ENCODE measurements at places on chromosomes 3 and 15. TPM values are rescaled to one million over a fixed set of nuclear protein-coding genes. Genes with fewer than 3 reads are reported as not detected.
A peak's percentile ranks its signal among the peaks of the same experiment; 100 is the strongest.

Gene SLC28A1
- total RNA-seq: not detected

- DNase-seq: peak; percentile 72
These were observed 187.1 kb downstream of the PDE8A start for GRCh38 chr15:85168642-85169173.

DNA sequence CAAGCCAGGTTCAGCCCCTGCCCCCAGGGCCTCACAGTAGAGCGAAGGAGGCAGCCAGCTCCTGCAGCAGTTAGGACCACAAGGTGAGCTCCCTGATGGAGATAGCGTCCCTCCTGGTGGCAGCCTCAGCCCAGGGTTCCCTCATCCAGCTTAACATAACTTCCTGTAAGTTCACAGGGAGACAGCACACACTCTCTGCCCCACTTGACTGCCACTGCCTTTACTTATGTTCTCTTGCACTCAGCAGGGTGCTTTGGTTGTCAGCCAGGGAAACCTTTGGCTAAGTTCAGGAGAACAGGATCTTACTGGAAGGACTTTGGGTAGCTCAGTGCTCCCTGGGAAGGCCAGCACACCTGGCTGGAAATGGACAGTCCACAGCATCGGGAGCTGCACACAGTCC lies 10.9 kb downstream of the KBTBD13 start:
- DNase-seq: no peak

DNA sequence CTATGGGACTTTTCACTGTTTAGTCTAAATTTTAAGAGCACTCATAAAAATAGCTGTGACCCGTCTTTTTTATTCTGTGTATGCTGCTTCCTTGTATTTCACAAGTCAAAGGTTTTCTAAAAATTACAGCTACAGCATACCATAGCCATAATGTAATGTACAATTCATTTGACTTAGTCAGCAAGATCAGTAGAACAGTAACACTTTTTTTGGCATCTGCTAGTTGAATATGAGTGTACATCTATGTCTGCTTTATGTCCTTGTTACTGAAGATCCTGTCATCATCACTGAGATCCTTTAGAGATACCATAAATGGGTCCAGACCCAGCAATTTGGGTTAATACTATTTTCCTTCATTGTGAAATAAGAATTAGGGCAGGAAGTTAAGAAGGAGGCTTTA lies 42.2 kb downstream of the CMSS1 start:
- peak; percentile 20 for DNase-seq

GRCh38 chr15:89021224-89021623 lies 67.0 kb upstream of the ABHD2 start:
- no peak for DNase-seq

- peak; percentile 1 for DNase-seq
These were observed 589.6 kb downstream of the PDCD6IP start for GRCh38 chr3:34387826-34388564.

GRCh38 chr3:134869153-134869726 lies 74.2 kb downstream of the EPHB1 start:
- DNase-seq: no peak

Measured in dermis blood vessel endothelial cell (primary cell).